ENCODE measurements at places on chromosomes 1 and 21. TPM values are rescaled to one million over a fixed set of nuclear protein-coding genes. Genes with fewer than 3 reads are reported as not detected.

DNA sequence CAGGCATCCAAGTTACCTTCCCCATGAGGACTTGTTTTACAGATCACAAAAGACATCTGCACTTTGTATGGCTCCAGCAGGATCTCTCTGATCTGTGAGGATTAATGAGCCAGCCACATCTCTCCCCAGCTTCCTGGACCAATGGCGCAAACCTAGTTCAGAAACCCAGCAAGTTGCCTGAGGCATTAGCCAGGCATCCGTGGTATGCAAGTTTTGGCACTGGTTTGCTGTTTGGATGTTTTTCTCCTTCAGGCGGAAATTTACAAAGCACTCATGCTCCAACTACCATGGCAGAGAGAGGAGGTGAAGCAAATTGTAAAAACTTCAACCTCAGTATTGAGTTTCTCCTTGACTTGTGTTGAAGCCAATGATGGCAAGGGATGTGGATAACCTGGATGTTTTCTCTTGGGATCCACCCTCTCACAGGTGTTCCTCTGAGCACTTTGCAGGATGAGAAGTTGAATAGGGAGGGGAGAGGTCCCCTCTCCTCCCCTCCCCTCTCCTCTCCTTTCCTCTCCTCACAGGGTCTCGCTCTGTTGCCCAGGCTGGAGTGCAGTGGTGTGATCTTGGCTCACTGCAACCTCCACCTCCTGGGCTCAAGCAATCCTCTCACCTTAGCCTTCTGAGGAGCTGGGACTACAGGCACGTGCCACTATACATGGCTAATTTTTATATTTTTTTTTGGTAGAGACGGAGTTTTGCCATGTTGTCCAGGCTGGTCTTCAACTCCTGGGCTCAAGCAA is 25.6 kb upstream of the ENO1 start:
- peak; percentile 93 for DNase-seq

DNA sequence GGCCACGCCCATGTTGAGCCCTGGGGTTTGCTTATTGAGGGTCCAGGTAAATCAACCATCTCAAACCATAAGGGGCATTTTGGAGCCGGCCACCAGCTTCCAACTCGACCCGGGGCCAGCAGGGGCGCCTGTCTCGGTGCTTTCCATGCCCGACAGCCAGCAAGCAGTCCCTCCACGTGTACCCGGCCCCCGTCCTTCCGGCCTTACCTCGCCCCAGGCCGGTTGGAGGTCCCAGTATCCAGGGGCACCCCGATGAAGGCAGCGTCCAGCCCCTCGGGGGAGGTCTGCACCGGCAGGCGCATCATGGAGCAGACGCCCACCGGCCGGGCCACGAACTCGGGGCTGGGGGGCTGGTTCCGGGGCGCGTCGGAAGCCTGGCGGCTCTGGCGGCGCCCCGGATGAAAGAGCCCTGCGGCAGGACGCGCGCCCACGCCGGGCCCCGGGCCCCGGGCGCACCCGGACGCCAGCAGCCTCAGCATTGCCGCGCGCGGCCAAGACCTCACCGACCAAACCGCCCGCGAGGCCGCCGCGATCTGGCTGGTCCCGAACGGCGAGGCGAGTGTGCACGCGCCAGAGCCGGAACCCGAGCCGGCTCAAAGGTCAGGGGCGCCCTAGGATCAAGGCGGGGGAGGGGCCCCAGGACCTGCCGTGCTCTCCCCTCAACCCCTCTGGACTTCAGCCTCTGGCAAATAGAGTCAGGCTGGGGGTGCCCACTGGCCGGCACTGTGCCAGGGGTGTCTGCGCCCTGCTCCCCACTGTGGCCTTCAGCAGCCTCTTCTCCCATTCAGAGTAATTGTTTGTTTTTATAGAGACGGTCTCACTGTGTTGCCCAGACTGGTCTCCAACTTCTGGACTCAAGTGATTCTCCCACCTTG is at the start of gene AGMAT:
TSS of gene AGMAT (minus strand) at position 563 of the 875 bp plus-strand sequence. CDS start at position 479, 84 bp downstream.
- no peak for DNase-seq

GRCh38 chr1:87428367-87428766 is 99.7 kb downstream of the LMO4 start:
- DNase-seq = no peak

DNA sequence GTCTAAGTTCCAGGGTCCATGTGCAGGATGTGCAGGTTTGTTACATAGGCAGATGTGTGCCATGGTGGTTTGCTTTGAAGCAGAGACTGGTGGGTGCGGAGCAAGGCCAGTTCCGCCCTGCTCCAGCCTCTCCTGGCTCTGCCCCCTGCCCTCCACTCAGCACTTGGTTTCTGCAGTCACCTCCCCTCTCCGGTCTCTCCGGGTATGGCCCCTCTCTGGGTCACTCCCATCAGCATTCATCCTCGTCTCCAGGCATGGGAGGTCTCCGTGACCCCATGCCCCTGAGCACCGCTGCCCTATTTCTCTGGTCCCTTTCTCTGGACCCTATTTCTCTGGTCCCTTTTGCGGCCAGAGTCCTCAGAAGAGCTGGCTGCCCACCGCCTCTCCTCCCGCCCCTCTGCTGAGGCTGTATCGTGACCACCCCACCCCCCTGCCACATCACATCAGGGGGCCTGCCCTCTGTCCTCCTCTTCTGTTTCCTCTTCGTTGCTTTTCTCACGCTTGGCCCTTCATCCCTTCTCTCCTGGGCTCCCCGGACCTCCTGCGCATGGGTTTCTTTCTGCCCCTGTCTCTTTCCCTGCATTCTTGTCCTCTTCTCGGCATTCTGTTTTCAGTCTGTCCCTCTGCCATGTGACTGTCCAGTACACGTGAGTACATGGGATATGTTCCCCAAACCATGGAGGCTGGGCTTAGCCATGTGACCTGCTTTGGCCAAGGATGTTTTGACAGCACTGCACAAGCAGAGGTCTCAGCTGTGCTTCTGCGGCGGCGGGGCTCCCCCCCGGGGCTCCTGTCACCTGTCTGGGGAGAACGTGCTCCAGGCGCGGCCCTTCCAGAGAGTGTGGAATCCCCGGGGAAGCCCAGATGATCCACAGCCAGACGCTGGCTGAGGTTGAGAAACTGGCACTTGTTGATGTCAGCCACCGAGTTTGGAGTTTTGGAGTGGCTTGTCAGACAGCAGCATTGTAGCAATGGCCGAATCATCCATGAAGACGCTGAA is 54.4 kb upstream of the C1orf174 start:
- DNase-seq = no peak

DNA sequence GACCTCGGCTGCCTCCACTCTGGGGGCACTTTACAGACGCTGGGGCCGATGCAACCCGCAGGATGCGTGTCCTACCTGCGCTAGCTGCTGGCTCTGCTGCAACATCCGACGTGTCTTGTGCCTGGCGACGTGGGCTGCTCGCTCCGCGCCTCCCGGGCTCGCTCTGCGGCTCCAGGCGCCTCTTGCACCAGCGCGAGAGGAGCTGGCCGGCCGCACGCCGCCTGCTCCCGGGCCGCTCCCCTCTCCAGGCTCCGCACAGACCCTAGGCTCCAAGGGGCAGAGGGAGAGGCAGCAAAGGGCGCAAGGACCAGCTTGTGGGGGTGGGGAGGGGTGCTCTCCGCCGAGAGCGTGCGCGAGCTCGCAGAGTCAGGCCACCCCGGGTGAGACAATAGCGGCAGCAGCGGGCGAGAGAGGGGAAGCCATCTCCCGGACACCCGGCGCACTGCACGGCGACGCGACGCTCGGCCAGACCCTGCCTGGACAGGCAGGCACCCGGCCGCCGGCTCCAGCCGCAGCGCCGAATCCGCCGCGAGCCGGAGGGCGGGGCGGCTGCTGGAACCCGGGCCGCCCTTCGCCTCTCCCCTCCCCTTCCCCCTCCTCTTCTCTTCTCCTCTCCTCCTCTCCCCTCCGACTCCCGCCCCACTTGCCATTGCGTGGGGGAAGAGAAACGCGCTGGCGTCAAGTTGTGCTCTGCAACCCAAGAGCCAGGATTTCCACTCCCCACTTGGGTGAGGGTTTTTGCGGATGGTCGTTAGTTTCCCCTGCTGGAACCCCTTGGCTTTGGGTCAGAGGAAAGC is at the start of gene PIK3C2B:
TSS of gene PIK3C2B (minus strand) at position 525 of the 797 bp plus-strand sequence. CDS start 25,003 bp downstream, outside the sequence.
- DNase-seq = no peak

GRCh38 chr1:42889264-42889663 is 42.9 kb downstream of the ZNF691 start:
- no peak for DNase-seq

GRCh38 chr1:65196926-65197325 is 48.9 kb downstream of the AK4 start:
- DNase-seq = no peak

- DNase-seq = no peak
These were observed 47.0 kb downstream of the SYT14 start for GRCh38 chr1:209985002-209985401.

DNA sequence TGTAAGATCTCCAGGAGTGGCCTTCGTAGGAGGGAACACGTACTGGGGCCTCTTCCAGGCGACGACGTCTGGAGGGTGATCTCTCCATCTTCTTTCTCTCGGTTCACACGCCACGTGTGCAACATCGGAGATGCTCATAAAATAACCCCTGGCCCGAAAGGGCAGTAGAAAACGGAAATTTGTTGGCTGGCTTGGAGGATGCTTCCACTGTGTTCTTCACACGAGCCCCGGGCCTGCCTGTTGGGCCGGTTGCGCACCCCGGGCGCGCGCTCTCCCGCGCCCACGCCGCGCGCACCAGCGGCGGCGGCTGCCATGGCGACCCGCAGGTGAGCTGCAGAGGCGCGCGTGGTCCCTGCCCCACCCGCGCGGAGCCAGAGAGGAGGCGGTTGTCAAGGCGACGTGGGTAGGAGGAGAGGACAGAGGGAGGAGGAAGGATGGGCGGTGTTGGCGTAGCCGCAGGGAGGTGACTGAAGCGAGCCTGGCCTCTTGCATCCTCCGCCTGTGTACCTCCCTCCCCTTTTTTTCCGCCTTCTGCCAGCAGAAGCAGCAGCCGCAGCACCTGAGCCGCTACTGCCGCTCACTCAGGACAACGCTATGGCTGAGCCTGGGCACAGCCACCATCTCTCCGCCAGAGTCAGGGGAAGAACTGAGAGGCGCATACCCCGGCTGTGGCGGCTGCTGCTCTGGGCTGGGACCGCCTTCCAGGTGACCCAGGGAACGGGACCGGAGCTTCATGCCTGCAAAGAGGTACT is at the start of gene ELAPOR1:
TSS of gene ELAPOR1 (plus strand) at position 526 of the 752 bp plus-strand sequence. CDS start at position 595, 69 bp downstream.
- DNase-seq = no peak

DNA sequence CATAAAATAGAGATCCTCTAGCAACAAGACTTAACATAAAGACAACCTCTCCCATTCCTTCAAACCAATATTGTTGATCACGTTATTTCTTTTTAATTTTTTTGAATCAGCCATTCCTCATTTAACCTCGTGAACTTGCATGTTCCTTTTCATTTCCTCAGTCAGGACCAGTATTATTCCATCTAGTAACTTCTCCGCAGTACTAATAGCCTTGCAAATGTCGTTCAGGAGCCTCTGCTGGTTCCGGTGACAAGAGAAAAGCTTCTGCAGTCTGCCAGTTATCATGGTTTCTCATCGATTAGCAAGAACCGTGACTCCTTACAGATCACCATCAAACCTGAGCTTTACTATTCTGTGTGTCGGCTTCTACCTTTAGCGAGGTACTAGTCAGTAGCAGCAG is 3.0 kb downstream of the APP start:
- no peak for DNase-seq

DNA sequence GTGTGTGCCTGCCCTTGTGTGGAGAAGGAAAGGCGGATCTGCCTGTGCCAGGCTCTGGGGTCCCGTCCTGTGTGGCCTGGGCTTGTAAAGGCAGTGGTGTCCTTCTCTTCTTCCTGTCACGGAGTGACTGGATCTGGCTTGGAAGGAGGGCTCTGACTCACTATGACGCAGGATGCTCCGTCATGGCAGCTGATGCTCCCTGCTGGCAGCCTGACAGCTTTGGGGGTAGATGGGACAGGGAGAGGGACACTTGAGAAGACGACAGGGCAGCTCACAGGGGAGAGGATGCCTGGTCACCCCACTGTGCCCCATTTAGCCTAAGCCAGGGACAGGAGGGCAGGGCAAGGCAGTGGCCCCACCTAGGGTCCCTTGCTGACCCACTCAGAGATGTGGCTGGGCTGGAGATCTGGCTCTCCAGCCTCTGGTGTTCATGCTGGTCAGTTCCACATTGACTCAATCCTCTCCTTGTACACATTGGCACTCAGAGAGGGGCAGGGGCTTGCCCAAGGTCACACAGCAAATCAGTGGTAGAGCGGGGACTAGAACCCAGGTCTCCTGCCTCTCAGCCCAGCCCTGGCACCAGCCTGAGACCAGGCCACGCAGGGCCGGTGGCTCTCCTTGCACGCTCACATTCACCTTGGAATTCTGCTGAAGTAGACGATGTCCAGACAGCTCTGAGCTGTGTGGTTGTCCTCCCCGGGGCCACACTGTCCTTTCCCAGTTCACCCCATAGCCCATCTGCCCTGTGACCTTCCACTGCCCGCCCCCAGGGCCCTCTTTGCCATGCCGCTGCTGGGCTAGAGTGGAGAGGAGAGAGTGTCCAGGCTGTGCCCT is 2.8 kb upstream of the FAM131C start:
- peak; percentile 70 for DNase-seq

DNA sequence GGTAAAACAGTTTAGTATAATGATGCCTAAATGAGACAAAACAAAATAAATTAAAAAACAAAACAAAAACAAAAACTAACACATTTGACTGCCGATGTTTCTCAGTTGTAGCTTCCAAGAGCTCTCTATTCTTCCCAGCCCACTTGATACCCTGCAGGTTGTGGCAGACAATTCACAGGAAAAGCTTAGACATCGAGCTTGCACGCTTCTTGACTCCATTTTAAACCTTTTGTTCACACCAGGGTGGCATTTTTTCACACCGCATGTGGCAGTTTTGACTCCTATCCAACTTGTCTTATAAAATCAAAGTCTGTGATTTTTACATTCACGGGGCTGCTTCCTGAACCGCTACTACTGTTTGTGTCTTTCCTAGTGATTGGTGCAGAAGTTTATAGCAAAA is 575.9 kb downstream of the USP25 start:
- no peak for DNase-seq

DNA sequence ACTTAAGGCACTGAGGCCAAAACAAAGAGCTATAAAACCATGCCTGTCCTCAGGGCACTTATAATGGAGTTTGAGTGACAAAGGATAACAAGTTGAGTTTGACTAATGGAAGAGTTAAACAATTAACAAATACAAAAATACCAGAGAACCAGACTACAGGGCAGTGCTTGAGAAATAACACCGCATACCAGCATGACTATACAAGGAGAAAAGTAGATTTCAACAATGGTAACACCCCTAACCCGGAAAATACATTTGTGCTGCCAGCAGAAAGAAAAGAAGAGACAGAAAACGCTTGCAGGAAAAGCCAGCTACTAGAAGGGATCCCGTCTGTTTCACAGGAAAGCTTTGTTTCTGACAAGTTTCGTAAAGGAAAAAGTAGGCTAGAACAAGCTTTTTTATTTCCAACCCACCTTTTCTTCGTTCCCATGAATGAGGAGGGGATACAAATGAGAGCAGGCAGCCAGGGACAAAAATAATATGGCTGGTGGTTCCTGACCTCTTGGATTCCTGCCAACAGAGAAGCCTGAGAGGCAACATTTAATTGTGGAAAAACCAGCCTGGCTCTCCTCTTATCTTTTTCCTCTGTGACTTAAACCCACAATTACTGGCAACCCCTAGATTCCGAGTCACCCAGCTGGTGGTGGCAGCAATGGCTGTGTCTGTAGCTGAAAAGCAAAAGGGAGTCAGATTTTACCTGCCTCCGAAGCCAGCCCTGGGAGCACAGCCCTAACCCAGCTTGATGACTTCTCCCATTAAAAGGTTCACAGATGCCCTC is 56.5 kb downstream of the WLS start:
- DNase-seq = no peak

The AJAP1 gene
- total RNA-seq = 0.67 TPM

The AK5 gene
- total RNA-seq = 8.6 TPM

The HSD3B2 gene
- not detected for total RNA-seq

The SPATA46 gene
- total RNA-seq = not detected

The KCNJ6 gene
- total RNA-seq = 0.07 TPM

The F3 gene
- 152 TPM for total RNA-seq

The SLC30A1 gene
- total RNA-seq = 18.8 TPM
